Hematopoietic multipotent progenitor cell treated with erythropoietin and hydrocortisone succinate and interleukin-3 and kit ligand, for 6 days (in vitro differentiated cells): ENCODE measurements at places on chromosomes 5 and 9.

GRCh38 chr5:72480841-72481240 lies 26.4 kb downstream of the ZNF366 start:
- DNase-seq, result no peak

- DNase-seq, result no peak
Observed at GRCh38 chr5:72308853-72309191, 11.2 kb downstream of the MRPS27 start.

DNA sequence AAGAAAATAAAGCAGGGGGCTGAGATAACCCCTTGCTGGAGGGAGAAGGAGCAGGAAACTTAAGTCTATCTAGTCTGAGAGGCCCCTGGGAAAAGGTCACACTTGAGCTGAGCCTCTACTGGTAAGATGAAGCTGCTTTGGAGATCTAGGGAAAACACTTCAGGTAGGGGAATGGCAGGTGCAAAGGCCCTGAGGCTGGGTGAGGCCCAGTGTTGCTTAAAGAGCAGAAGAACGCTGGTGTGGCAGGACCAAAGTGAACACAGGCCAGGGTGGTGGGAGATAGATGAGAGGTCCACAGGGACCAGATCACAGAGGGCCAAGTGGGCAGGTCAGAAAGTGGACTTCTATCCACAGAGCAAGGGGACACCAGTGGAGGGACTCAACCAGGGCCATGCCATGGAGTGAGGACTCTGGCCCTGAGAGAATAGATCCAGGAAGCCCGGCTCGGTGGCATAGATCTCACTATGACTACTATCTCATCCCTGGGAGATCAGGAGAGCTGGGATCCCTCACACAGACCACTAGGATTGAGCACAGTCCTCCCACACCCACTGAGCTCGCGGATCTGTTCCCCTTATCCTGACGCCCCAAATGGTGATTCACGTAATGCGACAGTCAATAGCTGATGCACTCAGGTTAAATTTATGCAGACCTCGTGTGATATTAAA lies 17.6 kb upstream of the NEURL1B start:
- no peak for DNase-seq

GRCh38 chr9:40927260-40927631 lies 201.2 kb downstream of the FOXD4L6 start:
- DNase-seq, result no peak

- no peak for DNase-seq
Observed at GRCh38 chr9:130171226-130172148, 717 bp upstream of the NCS1 start.
